ENCODE measurements at places on chromosomes 6 and 20.

DNA sequence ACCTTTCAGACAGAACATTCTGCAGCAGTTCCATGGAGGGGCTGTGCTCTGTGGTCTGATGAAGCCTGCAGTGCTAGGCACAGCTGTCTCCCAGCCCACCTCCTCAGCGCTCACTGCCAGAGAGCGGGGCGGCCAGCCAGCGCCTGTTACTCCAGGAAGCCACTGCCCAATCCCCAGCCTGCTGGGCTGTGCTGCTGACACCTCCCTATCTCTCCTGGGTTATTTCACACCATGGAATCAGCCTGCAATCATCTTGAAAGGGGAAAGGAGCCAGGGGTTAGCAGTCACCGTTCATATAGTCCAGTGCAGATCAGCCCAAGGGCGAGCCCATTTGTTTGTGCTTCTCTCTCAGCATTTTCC, 46.3 kb upstream of the NHSL1 start:
- DNase-seq: no peak

DNA sequence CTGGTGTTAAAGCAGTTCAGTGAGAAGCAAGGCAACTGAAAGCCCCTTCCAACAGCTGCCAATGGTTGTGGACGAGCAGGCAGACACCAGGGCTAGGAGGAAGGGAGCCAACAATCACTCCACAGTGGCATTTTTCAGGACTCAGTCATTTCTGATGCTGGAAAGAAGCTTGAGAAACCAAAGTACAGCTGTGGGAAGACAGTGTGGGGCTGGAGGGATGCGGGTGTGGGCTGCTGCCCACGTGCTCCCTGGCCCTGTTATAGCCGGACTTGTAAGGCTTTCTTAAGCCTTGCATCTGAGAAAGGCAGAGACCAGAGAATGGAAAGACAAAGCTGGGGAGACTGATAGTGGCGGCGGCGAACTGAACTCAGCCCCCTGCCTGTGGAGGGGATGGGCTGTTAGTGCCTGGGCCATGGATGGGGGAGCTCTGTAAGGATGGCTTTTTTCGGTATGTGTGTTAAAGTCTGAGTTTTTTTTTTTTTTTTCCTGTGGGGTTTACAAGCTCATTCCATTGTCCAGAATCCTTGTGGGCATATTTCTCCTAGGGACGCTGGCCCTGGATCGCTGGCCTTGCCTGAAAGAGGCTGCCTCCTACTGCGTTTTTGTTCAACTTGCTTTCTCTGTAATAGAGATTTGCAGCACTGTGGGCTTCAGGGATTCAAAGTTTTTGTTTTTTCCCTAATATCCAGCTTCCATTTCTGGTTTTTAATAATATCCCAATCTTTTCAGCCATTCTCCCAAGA, 91.7 kb downstream of the GJA10 start:
- no peak for DNase-seq

DNA sequence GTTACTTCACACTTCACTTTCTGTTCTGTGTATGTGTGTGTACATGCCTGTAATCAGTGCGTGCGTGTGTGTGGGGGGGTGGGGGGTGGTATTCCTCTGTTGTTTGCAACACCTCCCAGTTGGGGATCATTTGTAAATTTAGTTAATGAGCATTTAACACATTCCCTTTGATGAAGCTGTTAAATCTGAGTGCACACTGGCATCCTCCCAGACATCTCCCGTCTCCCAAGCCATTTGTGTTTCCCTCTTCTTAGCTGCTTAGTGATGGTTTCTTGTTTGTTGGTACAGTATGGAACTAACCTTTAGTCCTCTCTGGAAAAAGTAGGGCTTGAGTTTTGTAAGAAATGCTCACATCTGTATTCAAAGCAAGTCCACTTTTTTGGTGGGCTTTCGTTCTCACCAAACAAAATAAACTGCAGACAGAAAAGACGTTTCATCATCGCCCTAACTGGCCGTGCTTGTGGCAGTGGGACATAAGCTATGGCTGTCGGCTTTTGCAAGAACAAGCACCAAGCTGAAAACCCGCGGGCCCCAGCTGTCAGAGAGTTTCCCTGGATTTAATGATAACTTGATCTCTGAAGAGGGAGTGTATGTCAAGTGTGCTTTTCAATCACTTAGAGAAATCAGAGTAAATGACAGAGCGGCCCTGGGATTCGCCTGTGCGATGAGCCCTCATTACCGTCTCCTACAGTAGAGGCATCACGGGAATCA, 54.9 kb upstream of the SASH1 start:
- no peak for DNase-seq

GRCh38 chr20:63536997-63537524, at the start of gene PTK6:
TSS of gene PTK6 (minus strand) at chr20:63537376. CDS start at chr20:63537314, 62 bp downstream.
- peak; percentile 52 for DNase-seq

DNA sequence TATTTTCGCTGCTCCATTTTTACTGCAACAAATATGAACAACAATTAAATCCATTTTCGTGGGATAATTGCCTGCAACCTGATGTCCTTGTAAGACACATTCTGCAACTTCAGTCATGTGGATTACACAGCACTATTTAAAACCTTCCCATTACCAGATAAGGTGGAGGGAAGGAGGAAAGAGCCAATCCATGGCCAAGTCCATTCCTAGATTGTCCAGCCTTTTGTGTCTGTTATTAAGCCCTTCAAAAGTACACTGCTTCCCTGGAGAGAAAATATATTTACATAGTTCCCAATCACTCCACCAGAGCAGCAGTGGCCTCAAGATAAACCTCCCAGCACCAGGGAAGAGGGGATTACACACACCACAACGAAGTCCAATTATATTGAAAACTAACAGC, 347.9 kb downstream of the CDH26 start:
- no peak for DNase-seq

GRCh38 chr6:133092771-133093170, 148.4 kb upstream of the EYA4 start:
- DNase-seq: no peak

GRCh38 chr20:36210436-36211021, 25.7 kb upstream of the AAR2 start:
- no peak for DNase-seq

DNA sequence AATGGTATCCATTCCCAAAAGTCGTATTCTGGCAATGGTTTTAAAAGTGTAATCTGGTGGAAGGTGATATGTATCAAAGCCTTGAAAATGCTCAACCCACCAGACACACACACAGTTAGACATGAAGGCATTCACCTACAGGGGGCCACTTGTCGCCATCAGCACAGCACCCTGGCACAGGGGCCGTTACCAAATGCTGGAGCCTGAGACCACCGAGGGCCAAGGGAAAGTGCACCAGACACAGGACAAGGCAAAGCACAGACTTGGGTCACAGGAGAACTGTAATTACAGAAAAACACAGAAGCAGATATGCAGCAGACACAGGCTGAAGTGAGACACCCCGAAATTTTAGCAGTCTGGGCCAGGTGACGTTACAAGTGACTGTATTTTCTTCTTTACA, 9.3 kb downstream of the TAF4 start:
- no peak for DNase-seq

DNA sequence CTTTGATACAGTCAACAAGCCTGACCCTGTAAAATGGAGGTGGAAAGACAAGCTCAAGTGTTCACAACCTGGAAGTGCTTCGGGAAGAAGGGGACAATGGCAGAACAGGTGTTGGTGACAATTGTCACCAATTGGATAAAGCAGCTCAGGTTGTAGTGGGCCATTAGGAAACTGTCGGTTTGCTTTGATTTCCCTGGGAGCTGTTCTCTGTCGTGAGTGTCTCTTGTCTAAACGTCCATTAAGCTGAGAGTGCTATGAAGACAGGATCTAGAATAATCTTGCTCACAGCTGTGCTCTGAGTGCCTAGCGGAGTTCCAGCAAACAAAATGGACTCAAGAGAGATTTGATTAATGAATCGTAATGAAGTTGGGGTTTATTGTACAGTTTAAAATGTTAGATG, 15.0 kb downstream of the CCR6 start:
- DNase-seq: no peak

- no peak for DNase-seq
Observed at GRCh38 chr20:50256577-50256976, 65.9 kb downstream of the CEBPB start.

DNA sequence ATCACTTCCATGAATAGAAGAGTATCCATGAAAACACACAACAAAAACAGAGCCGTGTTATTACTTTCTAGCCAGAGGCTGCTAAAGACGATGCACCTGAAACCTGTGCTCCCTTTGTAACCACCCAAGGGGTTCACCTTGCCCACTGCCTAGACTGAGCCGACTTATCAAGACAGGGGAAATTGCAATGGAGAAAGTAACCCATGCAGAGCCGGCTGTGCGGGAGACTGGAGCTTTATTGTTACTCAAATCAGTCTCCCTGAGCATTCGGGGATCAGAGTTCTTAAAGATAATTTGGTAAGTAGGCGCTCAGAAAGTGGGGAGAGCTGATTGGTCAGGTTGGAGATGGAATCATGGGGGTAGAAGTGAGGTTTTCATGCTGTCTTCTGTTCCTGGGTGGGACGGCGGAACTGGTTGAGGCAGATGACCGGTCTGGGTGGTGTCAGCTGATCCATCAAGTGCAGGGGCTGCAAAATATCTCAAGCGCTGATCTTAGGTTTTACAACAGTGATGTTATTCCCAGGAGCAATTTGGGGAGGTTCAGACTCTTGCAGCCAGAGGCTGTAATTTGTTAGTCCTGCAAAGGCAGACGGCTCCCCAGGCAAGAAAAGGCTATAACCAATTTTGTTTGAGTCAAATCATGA, 366.6 kb downstream of the PREX1 start:
- DNase-seq: no peak

- no peak for DNase-seq
Observed at GRCh38 chr6:154960299-154960843, 34.7 kb upstream of the TIAM2 start.

DNA sequence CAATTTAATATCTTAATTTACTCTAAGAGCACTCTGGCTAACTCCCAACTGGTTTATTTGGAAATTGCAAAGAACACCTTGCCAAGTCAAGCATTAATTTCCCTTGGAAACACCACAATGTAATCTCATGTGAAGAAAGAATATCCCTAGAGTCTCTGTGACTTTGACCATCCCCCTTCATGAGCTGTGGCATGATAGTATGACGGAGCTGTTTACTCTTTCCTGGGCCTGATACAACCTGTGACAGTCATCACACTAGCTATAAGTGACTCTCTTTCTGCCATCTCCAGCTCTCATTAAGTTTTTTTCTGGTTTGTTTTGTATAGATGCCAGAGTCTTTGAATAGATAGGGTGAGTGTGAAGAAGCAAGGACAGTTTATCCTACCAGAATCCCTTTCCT, 470.3 kb upstream of the JARID2 start:
- no peak for DNase-seq

DNA sequence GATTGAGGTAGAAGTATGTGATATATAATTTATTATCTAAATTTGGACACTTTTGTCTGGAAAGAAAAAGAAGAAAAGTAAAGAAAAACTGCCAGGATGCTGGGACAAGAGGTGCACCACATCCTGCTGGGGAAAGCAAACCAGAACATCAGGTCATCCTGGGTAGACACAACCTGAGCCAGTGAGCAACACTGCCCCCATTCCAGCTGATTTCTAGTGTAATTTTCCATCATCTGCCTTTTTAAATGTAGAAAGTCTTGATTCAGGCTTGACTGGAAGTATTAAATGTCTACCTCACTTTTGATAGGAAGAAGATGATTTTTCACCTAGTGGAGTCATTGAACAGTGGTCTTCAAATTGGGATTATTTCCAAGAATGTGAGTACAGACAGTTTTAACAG, 1164.5 kb upstream of the CITED2 start:
- DNase-seq: no peak

- no peak for DNase-seq
Observed at GRCh38 chr6:109446072-109446471, 5.5 kb downstream of the SMPD2 start.

GRCh38 chr6:131353876-131354275, 218.6 kb downstream of the AKAP7 start:
- DNase-seq: no peak

- peak; percentile 39 for DNase-seq
Observed at GRCh38 chr6:155317186-155317585, 2.9 kb upstream of the TFB1M start.

- no peak for DNase-seq
Observed at GRCh38 chr6:99307295-99307907, 42.1 kb downstream of the FAXC start.

GRCh38 chr6:163494279-163494727, 79.8 kb downstream of the QKI start:
- no peak for DNase-seq

DNA sequence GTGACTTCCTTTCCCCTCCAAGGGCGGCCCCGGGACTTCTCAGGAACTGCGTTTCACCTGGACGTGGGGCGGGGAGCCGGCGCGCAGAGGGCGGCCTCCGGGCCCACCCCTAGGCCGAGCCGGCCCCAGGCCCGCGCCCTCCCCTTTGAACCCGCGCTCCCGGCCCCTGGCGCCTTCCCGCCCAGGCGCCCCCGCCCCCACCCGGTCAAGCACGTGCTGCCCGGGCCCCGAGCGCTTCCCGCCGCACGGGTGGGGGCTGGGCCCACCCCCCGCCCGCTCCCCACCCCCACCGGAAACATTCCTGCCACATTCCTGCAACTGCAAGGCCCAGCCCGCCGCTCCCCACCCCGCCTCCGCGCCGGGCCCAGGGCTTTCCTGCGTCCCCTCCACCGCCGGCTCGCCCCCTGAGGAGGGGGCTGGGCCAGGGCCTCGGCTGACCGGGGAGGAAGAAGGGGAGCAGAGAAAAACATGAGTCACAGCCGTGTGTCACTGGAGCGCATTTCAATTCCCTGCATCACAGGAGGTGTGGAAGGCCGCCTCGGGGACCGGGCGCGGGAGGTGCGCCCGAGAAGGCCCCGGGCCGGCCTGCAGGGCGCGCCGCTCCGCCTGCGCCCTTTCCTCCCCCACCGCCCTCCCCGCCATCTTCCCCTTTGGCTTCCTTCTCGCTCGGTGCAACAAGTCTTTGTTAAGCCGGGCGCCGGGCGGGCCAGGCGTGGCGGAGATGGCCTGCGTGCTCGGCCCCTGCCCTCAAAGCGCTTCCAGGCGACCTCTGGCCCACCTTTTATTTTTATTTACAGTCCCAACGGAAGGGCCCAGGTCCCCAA, 1.2 kb upstream of the HMGA1 start:
- peak; percentile 63 for DNase-seq

- DNase-seq: no peak
Observed at GRCh38 chr20:23612396-23612795, 6.7 kb upstream of the CST9 start.

DNA sequence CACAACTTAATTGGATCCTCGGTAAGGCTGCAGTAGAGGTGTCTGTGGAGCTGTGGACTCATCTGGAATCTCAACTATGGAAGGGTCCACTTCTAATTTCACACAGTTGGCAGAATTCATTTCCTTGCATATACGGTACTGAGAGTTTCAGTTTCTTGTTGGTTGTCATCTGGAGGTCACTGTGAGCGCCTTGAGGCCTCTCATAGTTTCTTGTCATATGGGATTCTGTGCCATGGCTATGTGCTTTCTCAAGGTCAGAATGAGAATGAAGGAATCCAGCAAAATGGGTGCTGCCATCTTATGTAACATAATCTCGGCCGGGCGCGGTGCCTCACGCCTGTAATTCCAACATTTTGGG, 298.2 kb downstream of the DOK5 start:
- DNase-seq: no peak
